ENCODE measurements at places on chromosomes 11 and 22. TPM values are rescaled to one million over a fixed set of nuclear protein-coding genes. Genes with fewer than 3 reads are reported as not detected.

B4GALNT4 gene
- total RNA-seq = not detected

VPREB3 gene
- 333 TPM for total RNA-seq

SHISAL1 gene
- total RNA-seq = not detected

UCP3 gene
- total RNA-seq = 1.8 TPM

KDM4E gene
- not detected for total RNA-seq

SUSD2 gene
- total RNA-seq = 0.39 TPM

NAP1L4 gene
- total RNA-seq = 188 TPM

CRACR2B gene
- total RNA-seq = 20.1 TPM

OR10W1 gene
- not detected for total RNA-seq

IFITM10 gene
- 1.2 TPM for total RNA-seq

NTM gene
- total RNA-seq = not detected

CFAP300 gene
- total RNA-seq = not detected

PYGM gene
- total RNA-seq = 2.4 TPM

PEX26 gene
- 43.5 TPM for total RNA-seq

KCNQ1OT1 gene
- 3.4 TPM for total RNA-seq

MED15 gene
- 62.5 TPM for total RNA-seq

PDGFB gene
- 0.13 TPM for total RNA-seq

SERPING1 gene
- not detected for total RNA-seq

C11orf86 gene
- total RNA-seq = not detected

NXPE4 gene
- total RNA-seq = not detected

RASD2 gene
- total RNA-seq = not detected

SCGB1D2 gene
- not detected for total RNA-seq

NOX4 gene
- total RNA-seq = not detected

MYRF gene
- 1.1 TPM for total RNA-seq

RBM4 gene
- total RNA-seq = 140 TPM

PVALB gene
- not detected for total RNA-seq

SLCO2B1 gene
- total RNA-seq = not detected

DDTL gene
- total RNA-seq = 3.7 TPM

RIMBP3B gene
- total RNA-seq = 1.1 TPM

CCDC87 gene
- total RNA-seq = 0.17 TPM
